ENCODE measurements at places on chromosomes 16 and 17.

GRCh38 chr16:12171706-12172105 lies 195.2 kb downstream of the SNX29 start:
- no peak for DNase-seq

- no peak for DNase-seq
Observed at GRCh38 chr16:80806927-80807340, 2.5 kb upstream of the CDYL2 start.

DNA sequence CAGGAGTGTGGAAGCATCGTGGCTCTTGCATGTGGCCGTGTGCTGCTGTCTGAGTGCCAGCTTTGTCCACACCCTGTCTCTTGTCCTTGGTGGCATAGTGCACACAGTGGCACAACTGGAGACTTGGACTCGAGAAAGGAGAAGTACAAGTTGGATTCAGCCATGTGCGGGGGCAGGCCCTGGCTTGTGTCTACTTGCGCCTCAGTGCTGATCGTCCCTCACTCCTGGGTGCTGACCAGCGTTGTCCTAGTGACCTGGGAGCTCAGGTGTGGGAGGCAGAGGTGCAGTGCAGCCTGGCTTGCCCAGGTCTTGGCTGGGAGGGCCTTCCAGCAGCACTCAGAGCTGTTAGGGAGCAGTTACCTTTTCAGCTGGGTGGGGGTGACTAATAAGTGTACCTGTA lies 20.6 kb downstream of the MPRIP start:
- DNase-seq: no peak

DNA sequence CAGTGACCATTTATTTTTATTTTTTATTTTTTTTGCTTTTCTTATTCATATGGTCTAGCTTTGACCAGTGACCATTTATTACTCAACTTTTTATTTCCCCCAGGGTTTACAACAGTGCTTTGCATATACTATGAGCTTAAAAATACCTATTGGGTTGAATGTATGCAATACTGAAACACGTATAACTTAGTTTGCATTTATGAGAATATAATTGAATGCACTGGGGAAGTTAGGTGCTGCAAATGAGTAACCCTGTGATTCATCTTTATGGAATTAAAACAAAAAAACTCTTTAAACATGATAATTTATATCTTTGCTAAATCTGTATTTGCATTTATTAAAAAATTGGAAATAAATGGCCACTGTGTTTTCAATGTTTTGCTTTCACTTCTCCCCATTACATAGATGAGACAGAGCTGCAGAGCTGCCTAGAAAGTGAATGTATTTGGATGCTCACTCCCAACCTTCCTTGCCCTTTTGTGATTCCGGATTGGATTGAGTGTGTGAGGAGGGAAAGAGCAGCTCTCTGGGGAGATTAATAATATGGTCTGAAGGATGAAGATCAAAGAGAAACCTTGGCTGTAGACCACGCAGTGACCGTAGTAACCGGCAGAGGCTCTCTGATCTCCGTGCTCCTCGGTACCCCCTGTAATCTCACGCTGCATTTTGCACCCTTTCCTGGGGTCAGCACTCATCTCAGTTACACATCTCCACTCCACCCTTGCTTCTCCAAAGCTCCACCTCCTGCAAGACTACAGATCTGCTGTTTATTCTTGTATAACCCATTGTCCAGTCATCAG lies 14.3 kb downstream of the TMEM100 start:
- DNase-seq: no peak

- DNase-seq: peak; percentile 50
Observed at GRCh38 chr17:50634224-50634914, at the start of gene ABCC3. Gene ABCC3 (plus strand): TSS chr17:50634881. CDS start chr17:50634937, 56 bp downstream.

DNA sequence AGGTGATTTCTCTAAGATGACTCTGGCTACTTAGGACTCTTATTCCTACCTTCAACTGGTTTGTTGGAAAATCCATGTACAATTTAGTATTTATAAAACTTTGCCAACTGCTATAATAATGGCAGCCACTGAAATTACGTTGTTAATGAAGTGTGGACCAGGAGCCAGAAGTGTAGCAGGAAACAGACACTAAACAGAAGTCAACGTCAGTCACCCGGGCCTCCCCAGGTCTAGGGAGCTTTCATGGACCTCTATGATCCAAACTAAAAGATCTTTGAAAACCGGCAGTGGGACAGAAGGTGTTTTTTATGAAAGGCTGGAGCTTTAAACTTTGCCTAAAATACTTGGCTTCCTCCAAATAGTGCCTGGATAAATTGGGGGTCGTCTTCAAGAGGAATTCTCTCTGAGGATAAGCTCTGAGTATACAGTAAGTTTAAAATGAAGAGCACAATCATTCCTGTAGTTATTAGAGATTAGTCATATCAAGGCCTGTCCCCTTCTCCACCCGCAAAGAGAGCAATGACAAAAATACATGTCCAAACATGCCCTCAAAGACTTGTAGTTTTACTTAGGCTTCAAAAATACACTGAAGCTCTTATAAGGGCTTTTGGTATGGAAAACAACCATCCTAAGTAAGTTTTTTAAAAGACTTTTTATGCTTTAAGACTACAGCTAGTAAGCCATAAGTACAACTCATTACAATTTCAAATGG lies 34.6 kb downstream of the DCUN1D3 start:
- no peak for DNase-seq

GRCh38 chr16:69566240-69566980 lies 644 bp downstream of the NFAT5 start:
- DNase-seq: peak; percentile 71

DNA sequence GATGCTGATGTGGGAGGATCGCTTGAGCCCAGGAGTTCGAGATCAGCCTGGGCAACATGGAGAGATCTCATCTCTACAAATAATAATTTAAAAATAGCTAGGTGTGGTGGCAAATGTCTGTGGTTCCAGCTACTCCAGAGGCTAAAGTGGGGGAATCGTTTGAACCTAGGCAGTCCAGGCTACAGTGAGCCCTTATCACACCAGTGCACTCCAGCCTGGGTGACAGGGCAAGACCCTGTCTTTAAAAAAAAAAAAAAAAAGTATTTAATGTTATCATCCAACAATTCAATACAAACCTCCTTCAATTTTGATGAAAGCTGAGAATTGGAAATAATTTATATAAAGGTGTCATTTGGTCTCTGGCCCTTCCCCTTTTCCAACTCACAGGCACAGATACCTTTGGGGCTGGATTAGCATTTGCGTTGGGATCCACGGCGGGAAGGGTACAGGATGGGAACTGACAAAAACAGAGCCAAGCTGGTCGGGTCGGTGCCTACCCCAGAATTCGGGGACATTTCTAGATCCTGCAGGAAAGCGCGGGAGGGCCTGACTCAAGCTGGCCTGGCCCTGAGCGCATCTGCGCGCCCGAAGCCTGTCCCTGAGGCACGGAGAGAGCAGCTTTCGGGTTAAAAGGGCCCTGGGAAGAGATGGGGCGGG lies 860 bp upstream of the DCAF7 start:
- no peak for DNase-seq

- no peak for DNase-seq
Observed at GRCh38 chr17:73227379-73227778, 34.3 kb downstream of the CPSF4L start.

GRCh38 chr16:66933776-66934137 lies 445 bp downstream of the CIAO2B start:
- DNase-seq: no peak

DNA sequence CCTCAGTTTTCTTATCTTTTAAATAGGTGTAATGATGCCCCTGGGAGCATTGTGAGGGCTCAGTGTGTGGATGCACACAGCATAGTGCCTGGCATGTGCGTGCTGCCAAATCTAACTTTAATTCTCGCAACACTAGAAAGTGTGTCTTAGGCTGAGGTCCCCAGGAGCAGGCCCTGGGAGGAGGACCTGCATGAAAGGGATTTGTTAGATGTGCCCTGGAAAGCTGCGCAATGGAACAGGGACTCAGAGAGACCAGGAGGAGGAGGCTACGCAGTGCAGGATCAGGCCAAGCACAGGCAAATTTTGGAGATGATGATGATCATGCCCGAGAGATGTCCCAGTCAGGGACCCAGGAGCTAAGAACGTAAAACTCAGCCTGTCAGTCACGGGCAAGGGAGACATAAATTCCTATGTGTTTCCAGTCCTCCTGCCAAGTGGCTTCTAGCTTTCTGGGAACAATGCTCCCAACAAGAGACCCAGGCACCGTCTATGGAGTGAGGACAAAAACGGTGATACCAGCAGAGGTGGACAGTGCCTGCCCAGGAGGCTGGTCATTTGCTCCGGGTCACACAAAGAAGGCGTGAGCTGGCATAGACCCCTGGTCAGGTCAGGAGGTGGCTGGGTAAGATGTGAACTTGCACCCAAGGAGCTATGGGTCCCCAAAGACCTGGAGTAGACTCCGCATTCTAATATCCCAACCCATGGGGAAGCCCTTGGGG lies 352.2 kb upstream of the TNRC6C start:
- DNase-seq: no peak

DNA sequence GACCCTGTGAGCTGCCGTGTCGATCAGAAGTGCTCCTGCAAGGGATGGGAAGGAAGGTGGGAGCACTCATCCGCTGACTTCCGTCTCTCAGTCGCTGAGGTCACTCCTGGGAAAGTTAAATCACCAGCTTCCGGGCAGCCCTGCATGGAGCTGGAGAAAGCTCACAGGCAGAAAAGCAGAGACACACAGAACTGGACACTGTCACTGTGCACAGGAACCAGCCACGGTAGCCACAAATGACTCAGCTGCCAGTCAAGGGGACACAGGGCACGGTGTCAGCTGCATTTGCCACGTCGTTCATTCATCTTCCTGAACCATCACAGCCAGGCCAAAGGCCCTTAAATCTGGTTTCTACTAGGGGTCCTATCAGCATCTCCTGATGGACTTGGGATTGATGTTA lies 226.4 kb upstream of the PSMD7 start:
- no peak for DNase-seq

- DNase-seq: peak; percentile 86
Observed at GRCh38 chr17:7929158-7930023, at the start of gene KCNAB3. Gene KCNAB3 (minus strand): TSS chr17:7929856. CDS start chr17:7929435, 421 bp downstream.

DNA sequence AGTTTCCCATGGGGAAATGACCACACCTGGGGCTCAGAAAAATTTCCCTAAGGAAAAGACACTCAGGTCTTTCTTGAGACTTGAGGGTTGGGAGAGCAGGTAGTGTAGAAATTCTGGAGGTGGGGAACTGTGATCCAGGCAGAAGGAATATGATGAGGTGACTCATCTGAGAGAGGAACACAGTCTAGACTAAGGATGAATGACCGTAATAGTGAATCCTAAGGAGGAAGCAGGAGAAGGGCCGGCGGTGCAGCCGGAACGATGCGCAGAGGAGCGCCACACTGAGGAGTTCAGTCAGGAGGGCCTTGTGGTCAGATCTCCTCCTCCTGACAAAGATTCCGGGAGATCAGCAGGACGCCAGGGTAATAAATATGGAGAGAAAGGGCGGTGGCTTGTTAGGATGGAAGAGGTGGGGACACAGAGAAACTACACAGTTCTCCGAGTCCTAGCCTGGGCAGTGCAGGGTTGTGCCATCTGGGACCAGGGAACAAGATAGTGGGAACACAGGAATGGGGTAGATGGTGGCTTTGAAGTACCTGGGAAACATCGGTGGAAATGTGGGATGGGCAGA lies 135.6 kb downstream of the PARN start:
- DNase-seq: no peak

- peak; percentile 58 for DNase-seq
Observed at GRCh38 chr17:64679710-64680216, 17.7 kb upstream of the SMURF2 start.

GRCh38 chr16:6229186-6229585 lies 1103.5 kb upstream of the RBFOX1 start:
- DNase-seq: no peak

- DNase-seq: peak; percentile 89
Observed at GRCh38 chr16:2919511-2920255, 8.0 kb downstream of the FLYWCH1 start.

DNA sequence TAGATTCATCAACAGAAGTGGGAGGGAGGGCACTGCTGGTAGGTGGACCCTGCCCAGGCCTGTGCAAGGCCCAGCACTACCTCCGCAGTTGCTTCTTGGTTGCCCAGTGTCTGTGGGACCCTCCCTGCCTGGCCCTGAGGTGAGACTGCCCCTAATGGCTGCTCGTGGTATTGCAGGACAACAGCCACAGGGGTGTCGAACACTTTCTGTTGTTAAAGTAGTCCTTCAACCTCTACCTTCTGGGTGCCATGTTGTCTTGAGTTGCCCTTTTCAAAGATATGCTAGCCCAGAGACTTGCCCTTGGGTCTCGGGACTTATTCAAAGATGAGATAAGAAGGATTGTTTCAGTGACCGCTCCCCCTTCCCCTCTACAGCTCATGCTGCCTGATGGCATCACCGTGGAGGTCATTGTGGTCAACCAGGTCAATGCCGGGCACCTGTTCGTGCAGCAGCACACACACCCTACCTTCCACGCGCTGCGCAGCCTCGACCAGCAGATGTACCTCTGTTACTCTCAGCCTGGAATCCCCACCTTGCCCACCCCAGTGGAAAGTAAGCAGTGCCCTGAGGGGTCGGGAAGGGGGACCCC lies 29.1 kb downstream of the AKAP1 start:
- peak; percentile 59 for DNase-seq

GRCh38 chr17:66268247-66268927 lies 34.0 kb upstream of the PRKCA start:
- no peak for DNase-seq

DNA sequence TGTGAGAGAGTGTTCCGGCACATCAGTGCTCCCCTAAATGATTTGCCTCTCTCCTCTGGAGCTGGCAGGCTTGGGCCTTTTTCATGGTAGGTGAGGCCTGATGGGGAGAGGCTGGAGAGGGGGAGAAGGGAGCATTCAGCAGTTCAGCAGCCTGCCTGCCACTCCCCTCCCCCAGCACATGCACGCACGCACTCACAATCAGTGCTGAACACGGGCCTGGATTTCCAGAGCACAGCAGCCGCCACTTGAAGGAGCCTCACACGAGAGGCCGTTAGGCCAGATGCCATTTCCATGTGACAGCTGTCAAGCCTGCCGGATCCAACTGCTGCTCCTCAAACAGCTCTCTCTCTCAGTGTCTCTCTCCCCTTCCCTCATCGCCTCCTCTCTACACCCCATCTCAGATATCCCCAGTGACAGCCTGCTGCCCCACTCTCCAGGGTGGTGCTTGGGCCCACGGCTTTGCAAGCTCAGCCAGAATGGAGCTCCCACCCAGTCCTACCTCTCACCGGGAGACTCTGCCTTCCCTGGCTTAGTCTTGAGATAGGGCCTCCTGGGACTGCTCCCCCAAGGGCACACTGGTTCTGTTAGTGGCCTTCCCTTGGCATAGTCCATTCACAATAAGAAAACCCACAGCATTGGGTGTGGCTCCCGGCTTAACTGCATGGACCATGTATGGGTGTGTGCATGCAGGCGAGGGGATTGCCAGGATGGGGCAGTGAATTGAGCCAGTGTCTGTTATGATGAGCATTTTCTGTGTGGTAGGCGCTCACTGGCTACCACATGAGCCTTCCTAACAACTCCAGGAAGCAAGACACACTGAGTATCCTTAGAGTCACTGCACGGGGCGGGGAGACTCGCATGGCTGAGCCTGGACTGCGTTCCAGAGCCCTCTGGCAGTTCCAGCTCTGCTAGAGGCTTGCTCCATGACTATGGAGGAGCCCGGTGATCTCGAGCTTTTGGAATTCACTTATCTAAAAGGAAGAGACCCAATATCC lies 226.2 kb downstream of the CCDC182 start:
- peak; percentile 84 for DNase-seq

DNA sequence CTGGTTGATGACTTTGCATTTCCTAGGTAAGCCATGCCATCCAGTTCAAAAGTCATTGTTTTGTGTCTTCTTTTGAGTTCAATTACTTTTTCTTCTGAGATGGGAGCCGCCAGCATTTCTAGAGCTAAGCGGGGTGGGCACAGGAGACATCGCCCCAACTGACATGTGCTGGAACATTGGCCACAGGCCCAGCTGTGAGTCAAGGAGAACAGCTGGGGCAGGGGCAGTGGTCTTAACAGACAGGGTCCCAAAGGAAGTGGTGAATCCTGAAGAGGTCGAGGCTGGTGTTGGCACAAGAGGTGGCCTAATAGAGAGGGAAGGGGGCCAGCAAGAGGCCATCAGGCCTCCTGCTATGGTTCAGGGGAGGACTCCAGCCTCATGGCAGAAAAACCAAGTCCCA lies 17.1 kb downstream of the RAB11FIP4 start:
- DNase-seq: no peak
